ENCODE measurements at places on chromosomes 2 and 18.

GRCh38 chr2:121202541-121203310, 82.3 kb downstream of the TFCP2L1 start:
- no peak for DNase-seq

DNA sequence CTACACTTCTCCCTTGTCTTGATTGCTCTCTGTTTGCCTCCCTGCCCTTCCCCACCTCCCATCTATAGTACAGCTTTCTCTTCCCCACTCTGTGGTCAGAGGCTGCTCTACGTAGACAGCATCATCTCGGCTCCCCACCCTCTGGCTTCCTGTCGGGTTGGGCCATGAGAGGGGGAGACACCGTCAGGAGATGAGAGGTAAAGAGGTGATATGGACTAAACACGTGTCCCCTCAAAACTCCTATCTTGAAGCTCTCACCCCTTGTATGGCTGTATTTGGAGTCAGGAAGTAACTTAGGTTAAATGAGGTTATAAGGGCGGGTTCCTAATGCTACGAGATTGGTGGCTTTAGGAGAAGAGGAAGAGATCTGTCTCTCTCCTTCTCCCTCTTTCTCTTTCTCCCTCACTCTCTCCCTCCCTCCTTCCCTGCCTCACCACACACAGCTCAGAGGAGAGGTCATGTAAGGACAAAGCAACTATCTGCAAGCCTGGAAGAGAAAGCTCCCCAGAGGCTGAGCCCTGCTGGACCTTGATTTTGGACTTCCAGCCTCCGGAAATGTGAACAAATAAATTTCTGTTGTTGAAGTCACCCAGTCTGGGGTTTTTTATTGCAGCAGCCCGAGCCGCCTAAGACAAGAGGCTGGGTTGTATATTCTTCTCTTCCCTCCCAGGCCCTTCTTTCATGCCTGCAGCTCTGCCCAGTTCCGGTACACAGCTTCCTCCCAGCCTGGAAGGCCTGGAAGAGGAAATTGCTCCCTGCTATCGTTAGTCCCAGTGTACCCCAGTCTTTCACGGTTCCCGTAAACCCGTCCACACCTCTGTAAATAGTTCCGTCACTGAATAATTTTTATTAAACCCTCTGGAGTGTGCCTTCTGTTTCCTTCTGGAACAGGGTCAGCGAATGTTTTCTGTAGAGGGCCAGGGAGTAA, 138.0 kb downstream of the AKAIN1 start:
- DNase-seq, result peak; percentile 3

DNA sequence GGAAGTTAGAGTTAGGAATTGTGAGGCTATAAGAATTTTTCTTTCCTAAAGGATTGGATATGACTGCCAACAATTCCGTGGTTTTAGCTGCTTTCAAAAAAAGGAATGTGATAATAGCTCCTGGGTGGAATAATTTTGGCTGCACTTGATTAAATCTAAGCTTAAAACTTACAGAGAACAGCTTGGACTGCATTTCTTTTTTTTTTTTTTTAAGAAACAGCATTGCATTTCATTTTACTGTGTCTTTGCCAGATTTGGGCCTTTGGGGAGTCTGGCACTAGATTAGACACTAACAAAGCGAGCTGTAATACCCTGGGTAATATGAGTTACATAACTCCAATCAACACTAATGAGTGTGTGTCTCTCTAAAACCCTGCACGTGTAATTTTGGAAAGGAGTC, 37.8 kb upstream of the ZNF397 start:
- no peak for DNase-seq

DNA sequence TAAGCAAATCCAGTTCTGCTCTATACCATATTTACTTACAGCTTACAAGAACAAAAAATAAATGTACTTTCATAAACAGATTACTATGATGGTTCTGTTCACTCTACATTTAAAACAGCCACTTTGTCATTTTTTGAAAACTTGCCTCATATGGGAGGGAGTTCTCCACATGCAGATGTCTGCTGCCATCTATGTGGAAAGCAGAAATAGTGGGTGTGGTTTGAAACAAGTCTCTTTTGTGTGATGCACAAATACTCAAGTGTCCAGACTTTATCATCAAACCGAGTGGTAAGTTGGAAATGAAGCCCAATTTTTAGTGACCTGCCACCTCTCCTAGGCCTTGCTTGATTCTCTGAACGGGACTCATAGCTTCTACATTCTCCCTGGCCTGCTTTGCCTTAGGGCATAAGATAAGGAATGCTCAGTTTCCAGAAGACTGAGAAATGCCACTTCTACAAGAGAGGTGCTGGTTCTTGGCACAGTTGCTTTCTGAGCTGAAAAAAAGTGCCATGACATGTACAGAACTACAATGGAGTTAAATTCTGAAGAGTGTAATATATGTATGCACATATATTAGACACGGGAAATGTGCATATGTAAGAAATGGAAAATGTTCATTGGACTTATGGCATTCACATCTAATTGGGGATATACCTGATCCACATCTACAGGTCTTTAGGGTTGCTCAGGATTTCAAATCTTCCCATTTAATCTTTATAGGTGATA, 221.0 kb downstream of the SLC8A1 start:
- DNase-seq, result no peak

GRCh38 chr2:60957643-60958042, 59.9 kb upstream of the PEX13 start:
- no peak for DNase-seq

- no peak for DNase-seq
Measured at GRCh38 chr2:180761224-180761623, 219.2 kb upstream of the UBE2E3 start.

Measured in stimulated activated CD8-positive, alpha-beta memory T cell treated with anti-CD3 and anti-CD28 coated beads, Interleukin-12 subunit alpha, Interleukin-12 subunit beta, amount 100 ng/mL, for 1 hour (primary cell).